ENCODE measurements at places on chromosomes 12 and 14.

GRCh38 chr12:89516633-89517032 lies 8.0 kb downstream of the GALNT4 start:
- DNase-seq: no peak

GRCh38 chr14:33714527-33715226 lies 236.2 kb downstream of the EGLN3 start:
- DNase-seq: no peak

- DNase-seq: no peak
Observed at GRCh38 chr12:89278862-89279261, 73.4 kb downstream of the DUSP6 start.

DNA sequence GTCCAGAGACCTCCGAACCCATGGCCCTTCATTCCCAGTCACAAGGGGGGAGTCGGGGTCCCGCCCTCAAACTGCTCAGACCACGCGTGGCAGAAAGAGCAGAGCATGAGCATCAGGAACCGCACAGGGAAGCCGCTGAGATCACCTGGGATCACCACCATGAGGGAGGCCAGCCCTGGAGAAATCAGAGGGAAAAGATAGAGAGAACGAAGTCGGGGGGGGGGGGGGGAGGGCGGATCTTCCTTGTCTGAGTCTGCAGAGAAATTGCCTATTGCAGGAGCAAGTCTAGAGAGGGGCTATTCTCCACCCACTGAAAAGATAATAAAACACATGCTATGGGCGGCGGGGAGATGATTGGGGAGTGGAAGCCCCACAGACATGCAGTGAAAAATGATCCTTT lies 884 bp upstream of the TMEM132C start:
- DNase-seq: no peak

DNA sequence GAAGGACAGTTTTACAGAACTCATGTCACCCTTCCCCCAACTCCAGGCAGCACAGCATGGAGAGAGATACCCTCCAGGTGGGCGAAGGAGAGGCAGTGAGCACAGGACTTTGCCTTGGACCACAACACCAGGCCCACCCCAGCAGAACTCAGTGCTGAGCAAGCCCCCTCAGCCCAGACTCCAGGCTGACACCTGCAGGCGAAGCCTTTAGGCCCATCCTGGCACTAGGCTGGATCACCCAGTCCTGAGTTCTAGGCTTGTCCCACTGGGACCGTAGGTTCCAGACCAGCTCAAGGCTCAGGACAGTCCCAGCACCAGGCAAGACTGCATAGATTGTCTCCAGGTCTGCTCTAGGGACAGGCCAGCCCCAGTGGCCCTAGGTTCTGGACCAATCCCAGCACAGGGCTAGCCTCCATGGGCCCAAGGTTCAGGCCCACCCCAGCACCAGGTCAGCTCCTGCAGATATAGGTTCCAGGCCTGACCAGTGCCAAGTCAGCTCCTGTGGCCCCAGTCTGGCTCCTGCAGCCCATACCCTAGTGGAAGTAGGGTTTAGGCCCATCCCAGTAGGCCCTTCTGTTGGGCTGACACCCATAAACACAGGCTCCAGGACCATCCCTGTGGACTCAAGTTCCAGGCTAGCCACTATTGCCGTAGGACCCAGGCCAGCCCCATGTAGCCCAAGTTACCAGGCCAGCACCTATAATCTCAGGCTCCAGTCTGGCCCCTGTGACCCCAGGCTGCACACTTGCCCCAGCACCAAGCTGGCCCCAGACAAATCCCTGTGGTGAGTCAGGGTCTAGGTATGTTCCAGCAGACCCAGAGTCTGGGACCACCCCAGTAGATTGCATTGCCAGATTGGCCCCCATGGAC lies 9.4 kb downstream of the WASHC3 start:
- no peak for DNase-seq

DNA sequence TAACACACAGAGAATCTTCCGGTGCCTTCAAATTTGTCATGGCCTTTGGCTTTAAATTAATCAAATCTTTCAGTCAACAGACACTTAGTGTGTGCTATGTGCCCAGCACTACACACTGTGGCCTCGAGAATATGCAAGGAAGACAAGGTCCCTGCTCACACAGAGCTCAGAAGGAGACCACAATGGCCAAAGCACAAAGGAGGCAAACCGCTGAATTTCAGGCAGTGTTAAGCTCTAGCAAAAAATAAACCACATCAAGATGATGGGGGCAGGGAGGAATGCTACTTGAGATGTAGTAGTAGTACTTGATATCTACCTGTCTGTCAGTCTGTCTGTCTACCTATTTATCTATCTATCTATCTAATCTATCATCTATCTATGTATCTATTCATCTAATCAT lies 227.9 kb downstream of the TMEM132D start:
- no peak for DNase-seq

GRCh38 chr14:104135121-104135903 lies 3.1 kb upstream of the KIF26A start:
- no peak for DNase-seq

- DNase-seq: no peak
Observed at GRCh38 chr12:76346798-76347420, 1.3 kb downstream of the BBS10 start.

- DNase-seq: no peak
Observed at GRCh38 chr12:46560089-46560488, 187.5 kb upstream of the SLC38A2 start.

- DNase-seq: peak; percentile 73
Observed at GRCh38 chr12:111268738-111269572, 99.9 kb downstream of the PHETA1 start.

DNA sequence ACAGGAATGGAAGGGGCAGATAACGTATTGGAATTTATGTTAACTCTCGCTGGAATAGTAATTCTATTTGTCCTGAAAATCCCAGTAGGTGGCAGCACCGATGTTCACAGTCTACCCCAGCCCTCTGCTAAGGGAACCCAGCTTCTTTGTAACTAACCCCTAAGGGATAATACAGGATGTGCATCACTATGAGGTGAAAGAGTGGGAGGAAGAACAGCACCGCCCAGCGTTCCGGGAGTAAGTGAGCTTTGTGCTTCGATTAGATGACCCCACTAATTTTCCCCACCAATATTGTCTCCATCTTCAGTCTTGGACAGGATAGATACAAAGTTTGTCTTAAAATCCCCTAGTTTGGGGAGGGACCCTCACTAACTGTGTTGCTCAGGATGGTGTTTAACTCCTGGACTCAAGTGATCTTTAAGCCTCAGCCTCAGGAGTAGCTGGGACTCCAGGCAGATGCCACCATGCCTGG lies 2.7 kb downstream of the SLC2A3 start:
- peak; percentile 83 for DNase-seq

DNA sequence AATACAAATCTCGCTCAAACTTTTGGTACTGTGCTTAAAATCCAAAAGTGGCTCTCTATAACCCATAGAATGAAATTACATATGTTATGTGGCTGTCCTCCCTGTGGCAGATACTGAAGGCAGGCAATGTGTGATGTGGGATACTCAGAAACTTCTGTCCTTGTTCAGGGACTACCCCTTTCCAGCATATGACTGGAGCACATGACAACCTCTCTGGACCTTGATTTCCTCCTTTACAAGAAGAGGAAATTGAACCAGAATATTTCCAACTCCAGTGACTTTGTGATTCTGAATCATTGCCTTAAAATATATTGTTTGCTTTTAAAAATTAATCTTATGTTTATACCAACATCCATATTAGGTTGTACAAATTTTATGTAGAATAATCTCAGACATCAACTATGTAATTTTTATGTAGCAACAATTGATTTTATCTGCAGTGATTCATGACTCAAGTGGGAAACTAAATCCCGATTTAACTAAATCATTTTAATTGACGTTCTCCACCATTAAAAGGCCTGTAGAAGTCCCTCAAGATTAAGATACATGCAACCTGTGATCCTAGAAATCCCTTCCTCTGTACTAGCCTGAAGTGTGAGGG lies 162.4 kb downstream of the AKAP6 start:
- no peak for DNase-seq

- no peak for DNase-seq
Observed at GRCh38 chr12:12896260-12896659, 4.9 kb downstream of the GPRC5A start.

DNA sequence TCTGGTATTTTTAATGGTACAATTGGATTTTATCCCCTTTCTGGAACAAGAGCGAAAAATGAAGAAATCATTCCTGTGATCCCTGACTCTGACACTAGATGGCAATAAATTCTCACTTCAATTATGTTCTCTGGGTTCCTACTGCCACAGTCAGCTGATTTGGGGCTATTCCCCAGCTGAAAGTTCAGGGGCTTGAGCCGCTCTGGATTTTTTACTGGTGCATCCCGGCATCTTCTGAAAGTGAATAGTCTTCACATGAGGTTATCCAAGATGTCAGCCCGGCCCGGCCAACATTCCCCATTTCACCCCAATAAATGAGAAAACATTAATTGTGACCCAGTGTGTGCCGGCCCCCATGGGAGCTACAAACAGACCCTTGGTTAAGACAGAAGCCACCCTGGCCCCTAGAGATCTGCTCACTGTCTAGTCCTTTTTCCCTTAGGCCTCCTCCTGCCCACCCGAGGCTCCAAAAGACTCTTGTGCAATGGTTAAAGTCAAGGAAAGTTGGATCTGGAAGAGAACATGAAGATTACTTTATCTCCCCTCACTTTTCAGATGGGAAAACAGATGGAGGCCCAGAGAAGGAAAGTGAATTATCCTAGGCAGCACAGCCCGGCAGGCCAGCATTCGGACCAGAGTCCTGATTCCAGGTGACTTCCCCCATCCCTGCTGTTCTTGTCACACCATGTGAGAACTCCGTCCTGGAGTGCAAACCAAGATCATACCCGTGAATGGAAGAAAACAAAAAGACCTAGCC lies 20.8 kb downstream of the CKAP4 start:
- DNase-seq: no peak

DNA sequence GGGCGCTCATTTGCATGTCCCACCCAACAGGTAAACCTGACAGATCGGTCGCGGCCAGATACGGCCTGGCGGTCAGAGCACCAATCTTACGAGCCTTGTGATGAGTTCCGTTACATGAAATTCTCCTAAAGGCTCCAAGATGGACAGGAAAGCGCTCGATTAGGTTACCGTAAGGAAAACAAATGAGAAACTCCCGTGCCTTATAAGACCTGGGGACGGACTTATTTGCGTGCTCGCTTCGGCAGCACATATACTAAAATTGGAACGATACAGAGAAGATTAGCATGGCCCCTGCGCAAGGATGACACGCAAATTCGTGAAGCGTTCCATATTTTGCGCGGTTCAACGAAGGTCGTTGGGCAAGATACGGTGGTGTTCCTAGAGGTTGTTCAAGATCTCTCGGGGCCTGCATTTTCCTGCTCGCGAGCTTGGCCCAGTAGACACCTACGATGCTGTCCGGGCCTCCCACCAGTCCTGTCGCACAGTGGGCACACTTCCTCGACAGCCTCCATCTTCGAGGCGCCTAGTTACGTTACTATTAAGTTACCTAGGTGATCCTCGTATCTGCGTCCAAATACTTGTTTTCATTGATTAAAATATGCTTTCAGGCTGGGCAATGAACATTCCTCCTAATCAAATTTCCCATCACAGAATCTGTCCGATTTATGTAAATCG lies at the start of gene RNU6-7:
Gene RNU6-7, plus strand, starts transcription at position 230 of the 675 bp plus-strand sequence.
- DNase-seq: peak; percentile 67

DNA sequence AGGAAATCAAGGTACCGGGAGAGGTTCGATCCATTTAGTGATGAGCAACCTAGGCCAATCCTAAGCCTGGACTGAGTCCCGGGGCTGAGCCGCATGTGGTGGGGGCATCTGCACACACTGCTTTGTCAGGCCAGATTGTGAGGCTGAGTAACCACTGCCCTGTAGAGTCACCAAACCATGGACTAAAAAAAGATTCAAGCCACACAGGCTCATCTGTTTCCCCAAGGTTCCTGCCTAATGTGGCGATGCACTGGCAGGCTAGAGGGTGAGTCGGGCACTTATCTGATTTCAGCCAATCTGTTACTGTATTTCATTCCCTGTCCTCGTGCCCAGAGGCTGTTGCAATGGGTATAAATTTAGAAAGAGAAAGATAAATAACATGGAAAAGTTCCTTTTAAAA lies 140.8 kb downstream of the TTC7B start:
- no peak for DNase-seq

DNA sequence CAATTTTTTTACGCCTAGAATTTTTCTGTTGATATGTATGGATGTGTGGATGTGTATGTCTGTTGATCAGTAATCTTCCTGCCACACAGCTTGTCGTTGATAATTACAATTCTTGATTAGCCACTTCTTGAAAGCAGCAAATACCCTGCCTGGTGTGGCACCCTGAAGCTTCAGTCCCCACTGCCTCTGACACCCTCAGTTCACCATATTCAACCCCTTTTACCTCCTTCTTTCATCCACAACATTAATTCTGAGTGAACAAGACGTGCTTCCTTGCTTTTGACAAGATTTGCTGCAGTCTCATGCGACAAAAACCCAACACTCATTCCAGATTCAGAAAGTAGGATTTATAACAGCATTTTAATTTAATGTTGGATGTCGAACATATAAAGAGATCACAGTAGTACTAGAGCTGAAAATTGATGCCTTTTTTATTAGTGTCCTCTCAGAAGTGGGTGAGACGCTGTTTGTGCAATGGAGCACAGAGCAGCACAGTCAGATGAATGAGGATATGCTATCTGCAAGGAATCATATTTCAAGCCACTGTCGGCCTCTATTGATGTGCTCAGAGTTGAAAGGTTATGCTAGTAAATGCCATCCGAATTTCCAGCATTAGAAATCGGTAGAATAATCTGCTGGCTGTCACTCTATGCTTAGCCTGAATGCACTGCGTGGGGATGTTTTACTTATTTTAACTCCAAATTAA lies 383.7 kb downstream of the EGLN3 start:
- no peak for DNase-seq

DNA sequence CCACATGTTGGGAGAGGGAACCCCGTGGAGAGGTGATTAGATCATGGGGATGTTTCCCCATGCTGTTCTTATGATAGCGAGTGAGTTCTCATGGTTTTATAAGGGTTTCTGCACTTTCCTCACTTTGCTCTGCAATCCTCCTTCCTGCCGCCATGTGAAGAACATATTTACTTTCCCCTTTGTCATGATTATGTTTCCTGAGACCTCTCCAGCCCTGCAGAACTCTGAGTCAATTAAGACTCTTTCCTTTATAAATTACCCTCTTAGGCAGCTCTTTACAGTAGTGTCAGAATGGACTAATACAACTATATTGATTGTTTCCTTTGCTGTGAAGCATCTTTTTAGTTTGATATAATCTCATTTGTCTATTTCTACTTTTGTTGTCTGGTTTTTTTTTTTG lies 13.1 kb upstream of the RASSF9 start:
- no peak for DNase-seq

DNA sequence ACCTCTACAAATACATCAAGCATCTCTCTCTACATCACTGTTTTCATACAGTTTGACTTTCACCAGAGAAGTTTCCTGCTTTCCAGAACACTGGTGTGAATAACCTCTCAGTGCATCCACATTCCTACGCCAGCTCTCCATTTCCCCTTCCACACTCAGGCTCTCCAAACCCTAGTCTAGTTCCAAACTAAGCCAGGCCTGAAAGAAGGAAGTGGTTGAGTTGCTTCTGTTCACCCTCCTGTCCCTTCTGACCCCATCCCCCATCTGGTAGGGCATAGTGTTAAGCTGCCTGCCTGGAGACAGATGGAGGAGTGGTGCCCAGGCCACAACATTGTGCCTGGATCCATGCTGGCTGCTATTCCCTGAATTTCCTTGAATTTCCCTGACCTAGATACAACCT lies 132.4 kb downstream of the GPR65 start:
- DNase-seq: no peak

- no peak for DNase-seq
Observed at GRCh38 chr12:29609431-29610215, 112.1 kb upstream of the OVCH1 start.

GRCh38 chr12:94561943-94562411 lies 88.4 kb downstream of the TMCC3 start:
- DNase-seq: no peak
